MM.1S (cell line): ENCODE measurements at places on chromosomes 2 and 18.
A peak's percentile ranks its signal among the peaks of the same experiment; 100 is the strongest.

DNA sequence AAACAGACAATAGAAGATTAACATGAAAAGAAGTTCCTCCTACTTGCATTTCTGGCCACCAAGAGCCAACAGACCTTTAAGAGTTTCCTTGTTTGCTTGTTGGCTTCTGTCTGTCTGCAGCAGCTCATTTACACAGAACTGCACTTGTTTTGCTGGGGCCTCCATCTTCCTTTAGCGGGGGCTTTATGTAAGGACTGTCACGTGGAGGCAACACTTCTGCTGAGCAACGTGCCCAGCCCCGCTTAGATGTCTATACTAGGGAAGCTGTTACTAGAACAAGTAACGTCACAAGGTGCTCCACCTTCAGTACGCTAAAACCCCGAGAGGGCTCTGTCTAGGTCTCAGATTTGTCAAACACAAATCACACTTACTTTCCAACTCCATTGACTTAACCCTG, 104.3 kb upstream of the PXDN start:
- no peak for DNase-seq

DNA sequence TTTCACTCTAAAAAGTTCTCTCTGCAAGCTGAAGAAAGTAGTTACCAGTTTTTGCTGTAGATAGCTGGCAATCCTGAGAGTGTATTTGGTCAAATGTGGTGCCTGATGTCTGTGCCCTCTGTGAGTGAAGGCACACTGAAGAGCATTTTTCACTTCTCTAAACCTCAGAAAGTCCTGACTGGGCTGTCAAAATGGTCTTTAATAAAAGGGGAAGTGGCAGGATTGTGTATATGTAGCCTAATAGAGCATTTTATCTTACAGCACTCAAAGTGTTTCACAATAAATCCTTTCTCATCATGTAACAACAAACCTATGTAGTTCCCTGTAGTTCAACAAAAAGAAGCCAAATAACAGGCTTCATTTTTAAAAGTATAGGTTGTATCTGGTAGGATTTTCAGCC, 1552.3 kb upstream of the SLC39A10 start:
- peak; percentile 72 for DNase-seq

GRCh38 chr2:10935953-10936942, 24.5 kb downstream of the KCNF1 start:
- DNase-seq = peak; percentile 59

DNA sequence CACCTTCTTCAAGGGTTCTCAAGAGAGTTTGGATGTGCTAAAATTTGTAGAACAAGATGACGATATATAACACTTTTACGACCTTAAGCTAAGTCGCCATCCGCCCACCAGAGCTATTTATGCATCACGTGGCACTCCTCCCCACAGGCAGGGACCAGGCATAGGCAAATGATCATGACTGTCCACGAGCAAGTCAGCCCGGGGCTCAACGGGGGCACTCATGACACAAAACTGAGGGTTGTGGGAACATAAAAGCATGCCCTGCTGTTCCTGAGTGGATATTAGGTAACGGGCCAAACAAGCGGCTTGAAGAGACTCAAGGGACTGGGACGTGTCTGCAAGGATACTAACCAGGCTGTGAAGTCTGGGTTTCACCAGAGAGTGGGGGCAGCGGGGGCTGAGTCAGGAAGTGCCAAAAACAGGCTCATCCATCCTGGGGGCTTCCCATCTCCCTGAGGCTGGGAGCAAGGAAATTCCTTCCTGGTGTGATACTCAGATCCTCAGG, 58.1 kb downstream of the FAM178B start:
- no peak for DNase-seq

- DNase-seq = peak; percentile 91
Observed at GRCh38 chr2:43402002-43402401, 175.6 kb upstream of the ZFP36L2 start.
